GM12878 (cell line): ENCODE measurements at places on chromosomes 7 and 10.

- DNase-seq = no peak
These were observed 32.1 kb downstream of the CRCP start for GRCh38 chr7:66146701-66147100.

- no peak for DNase-seq
These were observed 92.8 kb downstream of the STK31 start for GRCh38 chr7:23802720-23803397.

- DNase-seq = no peak
These were observed 19.8 kb upstream of the UMAD1 start for GRCh38 chr7:7620644-7621210.

- no peak for DNase-seq
These were observed 1.9 kb downstream of the UBE2H start for GRCh38 chr7:129950933-129951225.

- no peak for DNase-seq
These were observed 28.2 kb downstream of the NOD1 start for GRCh38 chr7:30450240-30450982.

DNA sequence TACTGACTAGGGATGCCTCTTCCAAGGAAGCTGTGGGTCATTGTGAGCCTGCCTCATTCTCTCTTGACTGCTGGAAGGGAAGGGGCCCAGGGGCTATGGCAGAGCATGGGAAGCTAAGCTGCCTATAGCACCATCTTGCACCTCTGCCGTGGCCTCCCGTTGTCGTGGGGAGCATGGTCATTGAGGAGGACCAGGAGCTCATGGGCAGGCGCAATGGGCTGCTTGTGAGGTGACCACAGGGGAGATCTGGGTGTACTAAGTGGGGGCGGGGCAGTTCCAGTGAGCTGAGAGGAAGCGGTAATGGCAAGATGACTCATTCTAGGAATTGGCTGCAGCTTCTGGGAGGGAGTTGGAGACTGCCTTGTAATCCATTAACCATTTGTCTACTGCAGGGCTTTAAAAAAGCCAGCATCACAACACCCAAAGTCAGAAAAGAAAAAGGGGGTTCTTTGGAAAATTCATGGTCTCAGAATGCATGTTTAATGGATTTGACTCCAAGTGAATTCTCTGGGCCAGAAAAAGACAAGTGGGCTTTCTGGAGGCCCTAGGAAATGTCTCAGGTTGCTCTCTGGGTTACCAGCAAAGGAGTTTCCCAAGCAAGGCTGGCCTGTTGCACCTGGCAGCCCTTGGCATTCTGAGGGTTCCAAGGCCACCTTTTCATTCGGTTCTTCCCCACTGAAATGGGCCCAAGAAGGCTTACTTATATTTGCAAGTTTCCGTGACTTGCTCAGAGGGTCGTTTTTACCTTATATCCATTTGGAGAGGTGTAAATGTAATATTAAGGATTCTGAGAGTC is 3.6 kb downstream of the DUSP5 start:
- DNase-seq = peak; percentile 82

GRCh38 chr7:158414002-158414401 is 173.6 kb downstream of the PTPRN2 start:
- no peak for DNase-seq

DNA sequence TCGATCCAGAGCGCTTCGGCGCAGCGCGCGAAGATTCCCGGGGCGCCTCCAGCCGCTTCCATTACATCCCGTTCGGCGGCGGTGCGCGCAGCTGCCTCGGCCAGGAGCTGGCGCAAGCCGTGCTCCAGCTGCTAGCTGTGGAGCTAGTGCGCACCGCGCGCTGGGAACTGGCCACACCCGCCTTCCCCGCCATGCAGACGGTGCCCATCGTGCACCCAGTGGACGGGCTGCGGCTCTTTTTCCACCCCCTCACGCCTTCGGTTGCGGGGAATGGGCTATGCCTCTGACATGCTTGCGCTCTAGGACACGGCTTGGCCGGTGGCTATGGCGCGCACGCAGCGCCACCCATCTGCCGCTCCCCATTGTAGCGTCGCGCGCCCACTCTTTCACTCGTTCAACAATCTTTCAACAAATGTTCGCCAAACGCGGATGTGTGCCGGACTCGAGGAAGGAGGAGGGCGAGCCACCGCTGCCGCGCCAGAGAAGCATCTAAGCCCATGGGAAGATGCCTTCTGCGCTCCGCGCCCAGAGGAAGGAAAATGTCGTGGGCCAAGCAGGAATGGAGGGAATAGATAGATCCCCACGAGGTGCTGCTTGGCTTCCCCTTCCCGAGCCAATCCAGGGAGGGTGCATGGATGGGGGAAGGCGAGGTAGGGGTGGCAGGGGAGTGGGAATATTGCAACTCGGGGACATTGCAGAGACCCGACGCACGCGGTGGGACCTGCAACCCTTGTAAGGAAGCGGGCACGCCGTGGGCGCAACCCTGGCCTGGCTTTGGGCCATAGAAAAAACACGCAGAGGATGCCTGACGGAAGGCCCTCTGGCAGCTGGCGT is 5.1 kb upstream of the CYP26A1 start:
- DNase-seq = no peak

GRCh38 chr10:61099756-61100155 is 155.8 kb upstream of the RHOBTB1 start:
- no peak for DNase-seq

DNA sequence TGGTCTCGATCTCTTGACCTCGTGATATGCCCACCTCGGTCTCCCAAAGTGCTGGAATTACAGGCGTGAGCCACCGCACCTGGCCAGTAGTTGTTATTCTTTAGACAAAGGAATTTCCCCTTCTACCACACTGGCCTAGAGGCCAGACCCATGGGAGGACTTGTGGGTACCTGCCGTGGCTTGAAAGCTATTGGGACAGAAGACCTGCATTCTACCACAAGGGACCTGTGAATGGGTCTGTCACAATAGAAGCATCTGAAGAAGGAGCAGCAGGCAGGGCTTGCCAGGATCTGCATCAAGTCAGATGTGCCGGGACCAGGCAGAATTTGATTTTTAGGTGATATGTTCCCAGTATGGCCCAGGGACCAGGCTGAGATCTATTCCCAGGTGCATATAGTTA is 356.9 kb downstream of the FGFR2 start:
- DNase-seq = no peak
